ENCODE measurements at places on chromosomes 6 and 20.

DNA sequence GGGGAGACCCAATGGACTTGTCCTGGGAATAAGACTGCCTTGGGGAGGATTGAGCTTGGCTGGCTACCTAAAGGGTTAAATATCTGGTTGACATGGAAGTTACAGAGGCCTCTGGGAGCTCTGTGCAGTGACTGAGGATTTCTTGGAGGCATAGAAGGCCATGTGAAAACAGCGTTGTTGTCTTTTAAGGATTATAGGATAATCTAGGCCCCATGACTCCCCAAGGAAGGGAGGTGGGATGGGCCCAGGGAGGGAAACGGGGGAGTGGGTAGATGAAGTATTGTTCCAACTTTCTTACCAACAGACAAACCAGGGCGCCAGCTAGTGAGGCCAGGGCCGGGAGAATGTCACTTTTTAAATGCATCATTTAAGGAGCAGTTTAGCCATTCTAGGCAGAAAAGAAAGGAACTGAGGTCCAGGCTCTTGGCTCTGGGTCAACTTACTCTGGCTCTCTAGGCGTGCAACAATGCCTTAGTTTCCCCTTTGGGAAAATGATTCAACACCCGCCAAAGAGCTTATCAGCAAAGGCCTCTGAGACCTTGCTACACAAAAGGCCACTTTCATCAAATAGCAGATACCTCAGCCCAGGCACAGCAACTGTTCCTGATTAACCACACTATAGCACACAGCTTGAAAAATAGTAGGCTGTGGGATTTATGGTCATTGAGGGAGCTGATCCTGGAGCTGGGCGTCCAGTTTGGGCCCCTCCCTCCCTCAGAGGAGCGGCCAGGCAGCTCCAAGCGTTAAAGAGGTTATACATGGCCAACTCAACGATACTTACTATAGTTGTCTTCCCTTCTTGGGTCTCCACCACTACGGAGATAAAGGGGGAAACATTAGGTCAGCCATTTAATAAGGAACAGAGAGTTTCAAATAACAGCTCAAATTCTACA is 7.0 kb downstream of the MRPS18A start:
- DNase-seq: no peak

GRCh38 chr20:54093423-54094267 is 23.3 kb upstream of the BCAS1 start:
- DNase-seq: no peak

- DNase-seq: no peak
Measured at GRCh38 chr6:167898673-167899311, 72.1 kb downstream of the AFDN start.

DNA sequence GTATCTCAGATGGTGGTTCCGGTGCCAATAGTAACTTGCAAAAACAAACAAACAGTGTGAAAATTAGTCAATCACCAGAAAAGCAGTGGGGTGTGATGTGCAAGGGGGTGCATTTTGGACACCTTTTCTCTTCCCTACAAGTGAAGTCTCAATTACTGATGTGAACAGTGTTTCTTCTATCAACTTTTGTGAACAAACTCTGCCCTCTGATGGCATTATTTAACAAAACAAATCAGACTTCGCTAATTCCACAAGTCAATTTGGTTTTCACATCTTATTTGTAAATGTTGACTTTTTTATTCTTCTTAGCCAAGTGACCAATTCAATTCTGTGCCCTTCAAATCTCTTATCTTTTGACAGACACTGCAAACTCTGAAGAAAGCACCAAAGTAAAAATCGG is 212.2 kb downstream of the UST start:
- DNase-seq: no peak

DNA sequence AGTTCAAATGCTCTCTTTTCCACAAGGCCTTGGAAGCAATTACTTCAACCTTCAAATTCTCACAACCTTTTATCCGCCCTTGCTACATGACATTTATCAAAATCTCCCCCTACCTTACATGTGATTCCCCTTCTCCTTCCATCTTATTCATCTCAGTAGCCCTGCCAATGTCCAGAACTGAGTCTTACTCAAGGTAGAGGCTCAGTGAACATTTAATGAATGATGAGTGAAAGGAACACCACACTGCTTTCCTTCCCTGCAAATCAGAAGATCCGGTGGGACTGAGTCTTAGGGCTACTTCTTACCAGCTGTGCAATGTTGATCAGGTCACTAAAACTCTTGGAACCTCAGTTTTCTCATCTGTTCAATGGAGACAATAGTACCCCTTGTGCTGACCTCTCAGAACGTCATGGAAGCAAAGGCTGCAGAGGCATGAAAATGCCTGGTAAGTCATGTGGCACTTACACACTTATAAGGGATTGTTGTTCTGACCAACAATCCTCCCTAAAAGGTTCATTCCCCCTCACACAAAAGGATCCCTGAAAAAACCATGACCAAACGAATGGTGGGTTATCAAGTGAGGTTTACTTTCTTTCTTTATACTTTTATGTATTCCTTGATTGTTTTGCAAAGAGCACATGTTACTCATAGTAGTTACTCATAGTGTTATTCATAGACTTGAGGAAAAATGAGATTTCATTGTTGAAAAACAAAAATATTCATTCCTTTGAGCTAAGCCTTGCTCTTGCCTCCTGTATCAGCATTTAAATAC is 6.5 kb downstream of the MDGA1 start:
- DNase-seq: no peak

GRCh38 chr20:59863058-59863457 is 70.4 kb downstream of the SYCP2 start:
- no peak for DNase-seq

- DNase-seq: no peak
Measured at GRCh38 chr20:40931410-40932044, 97.1 kb upstream of the TOP1 start.

GRCh38 chr20:4366076-4366475 is 350.7 kb upstream of the RNF24 start:
- no peak for DNase-seq

DNA sequence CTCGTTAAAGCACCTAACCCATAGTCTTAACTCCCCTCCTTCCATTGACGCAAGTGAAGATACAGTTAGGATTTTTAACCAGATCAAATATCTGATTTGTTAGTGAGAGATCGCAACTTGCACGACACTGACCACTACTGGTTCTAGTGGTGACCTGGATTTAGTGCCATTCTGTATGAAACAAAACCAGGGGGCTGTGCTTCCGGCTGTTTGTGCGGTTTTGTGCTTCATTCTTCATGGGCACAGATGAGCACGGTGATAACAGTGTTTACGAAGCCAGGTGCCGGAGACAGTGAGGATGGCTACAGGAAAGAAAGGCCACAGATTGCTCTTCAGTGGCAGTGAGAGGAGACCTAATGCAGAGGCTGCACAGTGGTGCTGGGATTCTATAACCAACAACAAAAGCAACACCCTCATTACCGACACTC is 75.5 kb downstream of the NOL4L start:
- peak; percentile 83 for DNase-seq

GRCh38 chr6:5089481-5090438 is 4.6 kb downstream of the PPP1R3G start:
- no peak for DNase-seq

- no peak for DNase-seq
Measured at GRCh38 chr6:72151742-72152141, 265.4 kb downstream of the RIMS1 start.

- no peak for DNase-seq
Measured at GRCh38 chr20:43658069-43658722, 8.7 kb upstream of the MYBL2 start.

Data from immature natural killer cell (primary cell).